ENCODE measurements at places on chromosomes 7 and 10.

- DNase-seq = no peak
These were observed 14.0 kb upstream of the AKR1E2 start for GRCh38 chr10:4812046-4812445.

DNA sequence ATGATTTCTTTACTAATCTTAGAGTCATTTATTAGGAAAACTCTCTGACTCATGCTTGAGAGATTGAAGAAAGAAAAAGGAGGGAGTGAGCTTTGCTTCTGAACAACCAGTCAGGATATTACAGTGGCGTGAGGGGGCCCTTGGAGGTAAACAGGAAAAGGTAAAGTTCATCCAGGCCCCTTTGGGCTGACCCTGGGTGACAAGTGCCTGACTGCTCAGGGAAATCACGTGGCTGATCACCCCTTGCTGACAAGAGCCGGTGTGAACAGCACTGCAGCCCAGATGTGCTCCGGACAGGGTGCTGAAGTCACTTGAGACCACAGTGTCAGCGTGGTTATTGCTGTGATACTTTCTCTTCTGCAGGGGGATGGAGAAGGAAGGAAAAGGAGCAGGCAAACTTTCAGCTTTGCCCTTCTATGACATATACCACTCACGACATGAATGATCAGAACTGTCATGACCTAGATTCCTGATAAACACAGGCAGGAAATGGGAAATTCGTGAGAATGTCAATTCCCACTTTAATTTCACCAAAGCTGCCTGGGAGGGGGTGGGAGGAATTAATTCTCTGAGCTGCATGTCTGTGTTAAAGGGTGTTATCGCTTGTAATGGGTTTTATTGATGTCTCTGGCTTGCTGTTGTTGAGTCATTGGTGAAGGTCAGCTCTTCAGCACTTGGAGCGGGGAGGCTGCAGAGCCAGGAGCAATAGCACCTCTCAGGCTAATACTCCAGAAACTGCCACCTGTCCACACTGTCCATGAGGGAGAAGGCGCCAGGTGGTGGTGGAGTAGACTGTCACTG is 139.8 kb upstream of the AOAH start:
- no peak for DNase-seq

- no peak for DNase-seq
These were observed 10.7 kb upstream of the HOXA13 start for GRCh38 chr7:27210441-27211083.

DNA sequence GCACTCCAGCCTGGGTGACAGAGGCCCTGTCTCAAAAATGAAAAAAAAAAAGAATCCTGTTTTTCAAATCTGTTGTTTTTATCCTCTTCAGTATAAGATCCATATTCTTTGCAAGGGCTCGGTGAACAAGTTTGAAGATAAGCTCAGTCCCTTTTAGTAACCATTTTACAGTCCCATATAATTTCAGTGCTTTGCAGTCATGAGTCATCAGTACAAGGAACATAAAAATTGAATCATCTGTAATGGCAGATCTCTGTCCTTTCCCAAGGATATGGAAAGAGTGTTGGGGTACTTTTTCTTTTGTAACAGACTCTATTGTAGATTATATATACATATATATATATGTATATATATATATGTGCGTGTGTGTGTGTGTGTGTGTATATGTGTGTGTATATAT is 52.2 kb upstream of the ZPBP start:
- no peak for DNase-seq

DNA sequence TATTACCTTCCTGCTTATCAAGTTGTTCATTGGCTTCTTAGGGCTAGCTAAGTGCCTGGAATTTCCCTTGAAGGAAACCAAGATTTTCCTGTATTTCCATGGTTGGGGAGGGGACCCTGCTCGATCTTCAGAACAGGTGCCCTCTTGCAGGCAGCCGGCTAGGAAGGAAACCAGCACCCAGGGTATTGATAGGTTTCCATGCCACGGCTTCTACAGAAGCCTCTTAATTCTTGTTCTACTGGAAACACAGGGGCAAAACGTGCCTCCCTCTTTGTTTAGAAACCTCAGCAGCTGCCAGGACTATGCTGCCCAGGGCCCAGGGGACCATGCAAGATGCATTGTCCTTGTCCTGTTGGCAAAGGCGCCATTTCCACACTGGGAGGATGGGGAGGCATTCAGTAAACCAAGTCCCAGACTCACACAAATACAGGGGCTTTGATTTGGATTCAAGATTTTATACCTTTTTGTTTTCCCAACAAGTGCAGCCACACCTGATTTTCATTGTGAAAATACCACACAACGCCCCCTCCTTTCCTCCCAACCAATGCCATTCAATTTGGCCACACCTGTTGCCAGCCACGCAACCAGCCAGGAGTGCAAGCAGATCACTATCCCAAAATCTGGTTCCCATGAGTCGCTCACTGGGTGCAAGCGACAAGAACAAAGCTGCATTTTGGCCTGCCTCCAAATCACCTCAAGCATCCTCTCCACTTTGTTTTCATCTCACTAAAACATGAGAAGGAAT is 29.6 kb downstream of the C10orf71 start:
- DNase-seq = no peak

GRCh38 chr10:102306710-102307109 is 61.4 kb downstream of the GBF1 start:
- no peak for DNase-seq

- DNase-seq = no peak
These were observed 294.9 kb downstream of the IPMK start for GRCh38 chr10:57972783-57973182.

- no peak for DNase-seq
These were observed 24.2 kb downstream of the TSPAN15 start for GRCh38 chr10:69475433-69475830.

DNA sequence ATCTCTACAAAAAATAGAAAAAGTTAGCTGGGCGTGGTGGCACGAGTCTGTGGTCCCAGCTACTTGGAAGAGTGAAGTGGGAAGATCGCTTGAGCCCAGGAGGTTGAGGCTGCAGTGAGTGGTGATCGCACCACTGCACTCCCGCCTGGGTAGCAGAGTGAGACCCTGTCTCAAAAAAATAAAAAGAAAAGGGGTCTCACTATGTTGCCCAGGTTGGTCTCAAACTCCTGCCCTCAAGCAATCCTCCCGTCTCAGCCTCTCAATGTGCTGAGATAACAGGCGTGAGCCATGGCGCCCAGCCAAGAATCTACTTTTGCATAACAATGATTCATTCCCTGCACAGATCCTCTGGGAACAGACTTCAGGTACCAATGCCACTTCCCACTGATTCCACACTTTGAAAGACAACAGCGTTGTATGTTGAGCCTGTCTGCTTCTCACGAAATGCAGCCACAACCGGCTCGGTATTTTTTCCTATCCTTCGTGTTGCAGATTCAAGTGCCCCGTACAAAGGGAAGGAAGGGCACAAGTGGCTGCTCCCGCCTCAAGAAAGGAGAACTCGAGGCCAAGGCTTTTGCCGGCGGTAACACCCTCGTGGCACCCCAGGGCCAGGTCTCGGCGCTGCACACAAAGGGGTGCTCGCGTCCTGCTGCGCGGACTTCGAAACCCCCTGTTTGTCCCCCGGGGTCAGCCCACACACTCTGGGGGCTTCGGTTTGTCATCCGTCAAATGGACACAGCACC is 745 bp downstream of the DAGLB start:
- DNase-seq = no peak

GRCh38 chr10:116868722-116869121 is 19.4 kb downstream of the ENO4 start:
- no peak for DNase-seq

DNA sequence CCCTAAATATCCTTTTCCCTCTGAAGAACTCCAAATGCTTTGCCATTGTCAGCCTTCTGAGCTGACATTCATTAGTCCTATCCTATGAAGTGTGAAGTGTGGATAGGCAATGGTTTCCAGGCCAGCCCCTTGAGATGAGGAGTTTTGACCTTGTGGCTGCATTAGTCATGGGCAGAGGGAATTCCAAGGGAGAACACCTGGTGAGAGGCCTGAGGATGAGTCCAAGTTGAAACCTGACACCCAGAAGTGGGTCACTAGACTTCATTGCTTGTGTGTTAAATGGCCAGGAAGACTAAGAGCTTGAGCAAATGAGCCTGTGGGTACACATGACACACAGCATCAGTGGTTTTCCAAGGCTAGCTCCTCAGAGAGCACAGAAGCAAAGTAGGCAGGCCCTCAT is 260.8 kb downstream of the SKAP2 start:
- no peak for DNase-seq

Measured in AG04450 (cell line).